COR-L47 (cell line): ENCODE measurements at places on chromosomes 2 and 18.

- DNase-seq: no peak
These were observed 96.5 kb upstream of the BOD1L2 start for GRCh38 chr18:57050310-57050949.

- no peak for DNase-seq
These were observed 351.0 kb downstream of the PIK3C3 start for GRCh38 chr18:42305869-42306593.

DNA sequence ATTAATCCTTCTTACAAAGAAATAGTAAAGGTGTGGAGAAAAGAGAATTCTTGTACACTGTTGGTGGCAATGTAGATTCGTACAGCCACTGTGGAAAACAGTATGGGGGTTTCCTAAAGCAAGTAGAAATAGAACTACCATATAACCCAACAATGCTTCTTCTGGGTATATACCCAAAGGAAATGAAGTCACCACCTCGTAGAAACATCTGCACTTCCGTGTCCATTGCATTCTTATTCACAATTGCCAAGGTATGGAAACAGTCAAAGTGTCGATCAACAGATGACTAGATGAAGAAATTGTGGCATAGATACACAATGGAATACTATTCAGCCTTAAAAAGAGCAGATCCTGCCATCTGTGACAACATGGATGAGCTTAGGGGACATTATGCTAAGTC is 93.4 kb upstream of the TGIF1 start:
- no peak for DNase-seq

DNA sequence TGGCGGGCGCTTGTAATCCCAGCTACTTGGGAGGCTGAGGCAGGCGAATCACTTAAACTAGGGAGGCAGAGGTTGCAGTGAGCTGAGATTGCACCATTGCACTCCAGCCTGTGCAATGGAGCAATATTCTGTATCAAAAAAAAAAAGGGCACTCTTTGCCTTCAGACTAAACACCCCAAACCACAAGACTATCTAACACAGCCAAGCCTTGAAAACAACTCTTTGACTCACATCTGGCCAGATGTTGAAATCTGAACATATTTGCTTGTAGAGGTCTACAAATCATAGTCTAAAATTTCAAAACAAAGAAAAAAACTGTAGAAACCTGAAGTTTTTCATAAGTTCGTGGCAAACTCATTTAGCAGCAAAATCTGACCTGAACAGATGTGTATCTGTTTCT is 94.9 kb downstream of the FAM161A start:
- DNase-seq: no peak

DNA sequence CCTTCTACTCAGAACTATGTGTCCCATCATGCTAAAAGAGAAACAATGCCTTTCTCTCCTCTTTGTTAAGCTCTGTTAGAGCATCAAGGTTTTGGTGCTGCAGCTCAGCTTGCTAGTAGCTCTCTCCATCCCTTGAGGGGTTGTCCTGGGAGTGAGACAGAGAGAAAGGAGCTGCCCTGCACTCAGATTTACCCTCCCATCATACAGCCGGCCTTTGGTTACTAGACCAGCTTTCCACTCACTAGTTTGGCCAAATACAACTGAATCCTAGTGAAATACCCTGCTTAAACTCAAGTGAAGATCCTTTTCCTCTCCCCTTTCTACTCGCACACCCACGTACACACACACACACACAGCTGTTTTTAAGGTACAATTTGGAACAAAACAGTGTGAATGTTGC is 2.3 kb upstream of the CHN1 start:
- no peak for DNase-seq

DNA sequence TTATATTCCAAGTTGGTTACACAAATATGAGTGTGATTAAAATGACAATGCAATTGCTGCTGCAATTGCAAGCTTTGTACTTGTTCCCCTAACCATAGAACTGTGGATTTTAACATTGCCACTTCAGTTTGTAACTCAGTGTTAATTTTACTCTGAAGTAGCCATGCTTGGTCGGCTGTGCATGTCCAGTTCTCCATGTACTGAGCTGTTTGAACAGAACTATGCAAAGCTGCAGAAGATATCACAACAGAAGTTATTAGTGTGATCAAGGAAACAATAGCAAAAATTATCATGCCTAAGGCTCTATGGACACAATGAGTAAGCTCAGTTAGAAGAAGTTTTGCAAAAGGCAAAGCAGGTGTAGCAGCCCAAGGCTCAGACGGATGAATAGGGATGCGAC is 45.3 kb downstream of the CXCR4 start:
- no peak for DNase-seq

GRCh38 chr2:150402953-150403352 is 84.5 kb downstream of the RND3 start:
- no peak for DNase-seq

DNA sequence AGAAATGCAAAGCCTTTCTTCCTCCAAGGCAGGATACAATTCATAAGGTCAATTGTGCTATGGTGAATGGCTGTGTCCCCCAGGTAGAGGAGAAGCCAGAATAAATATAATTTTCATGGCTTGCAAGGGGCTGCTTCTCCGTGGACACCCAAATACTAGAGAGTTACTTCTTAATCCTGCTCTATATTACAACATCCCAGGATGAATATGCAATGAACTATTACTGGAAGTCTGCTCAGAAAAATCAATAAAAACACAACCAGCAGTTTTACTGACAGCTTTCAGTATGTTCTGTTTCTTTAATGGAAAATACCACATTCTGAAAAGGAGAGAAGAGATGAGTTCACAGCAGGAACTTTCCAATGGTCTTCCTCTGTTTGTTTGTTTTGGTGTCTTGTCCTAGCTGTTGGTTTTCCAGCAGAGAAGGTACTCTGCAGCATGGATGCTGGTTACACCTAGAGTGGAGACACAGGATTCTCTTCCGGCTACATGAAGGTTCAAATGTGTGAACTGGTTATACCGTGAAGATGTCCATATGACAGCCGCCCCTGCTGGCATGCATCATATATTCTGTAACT is 213.0 kb downstream of the PID1 start:
- DNase-seq: no peak

DNA sequence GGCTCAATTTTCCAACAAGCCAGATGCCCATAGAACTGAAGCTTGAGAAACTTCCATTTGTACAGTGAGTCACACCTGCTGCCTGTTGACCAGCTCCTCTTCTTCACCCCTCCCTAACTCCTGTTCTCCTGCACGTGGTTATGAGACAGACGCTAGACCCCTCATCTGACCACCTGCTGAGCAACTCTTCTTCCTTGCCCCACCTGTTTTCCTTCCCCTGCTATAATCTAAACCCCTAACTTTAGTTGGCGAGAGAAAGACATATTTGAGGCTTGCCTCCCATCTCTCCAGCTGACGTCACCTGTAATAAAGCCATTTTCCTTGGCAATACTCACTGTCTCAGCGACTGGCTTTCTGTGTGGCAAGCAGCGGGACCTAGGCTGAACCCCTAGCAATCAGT is 22.3 kb upstream of the ITM2C start:
- no peak for DNase-seq

DNA sequence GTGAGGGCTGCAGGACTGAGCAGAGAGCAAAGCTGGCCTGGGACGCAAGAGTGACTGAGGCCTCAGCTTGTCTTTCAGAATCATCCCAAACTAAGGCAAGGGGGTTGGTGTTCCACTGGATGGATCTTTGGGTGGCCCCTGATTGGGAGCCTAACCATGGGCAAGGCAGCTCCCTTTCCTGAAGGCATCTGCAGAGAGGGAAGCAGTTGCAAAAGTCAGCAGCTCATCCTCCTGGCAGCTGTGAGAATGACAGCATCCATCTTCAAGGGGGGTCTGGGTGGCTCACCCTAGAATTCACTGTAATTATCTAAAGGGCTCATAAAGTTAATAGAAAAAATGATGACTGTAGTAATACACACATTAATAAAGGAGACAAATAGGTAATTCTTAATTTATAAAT is 46.5 kb upstream of the RAB31 start:
- DNase-seq: no peak

DNA sequence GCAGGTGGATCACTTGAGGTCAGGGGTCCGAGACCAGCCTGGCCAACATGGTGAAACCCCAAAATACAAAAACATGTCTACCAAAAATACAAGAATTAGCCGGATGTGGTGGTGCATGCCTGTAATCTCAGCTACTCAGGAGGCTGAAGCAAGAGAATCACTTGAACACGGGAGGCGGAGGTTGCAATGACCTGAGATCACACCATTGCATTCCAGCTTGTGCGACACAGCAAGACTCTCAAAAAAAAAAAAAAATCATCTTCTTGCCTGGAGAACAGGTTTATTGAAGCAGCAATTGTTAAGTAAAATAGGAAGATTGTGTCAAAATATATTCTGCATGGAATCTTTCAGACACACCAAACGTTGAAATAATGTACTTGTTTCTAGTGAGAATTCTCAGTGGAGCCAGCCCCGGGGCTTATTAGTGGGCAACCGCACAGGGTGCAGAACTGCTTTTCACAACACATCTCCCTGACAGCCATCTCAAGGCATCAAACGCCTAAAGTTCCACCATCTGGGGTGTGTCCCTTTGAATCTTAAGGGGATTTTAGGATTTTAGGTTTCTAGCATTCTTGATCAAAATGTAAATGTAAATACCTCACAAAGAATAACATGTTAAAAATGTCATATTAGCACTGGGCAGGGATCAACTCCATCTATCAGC is 28.6 kb upstream of the PPP4R1 start:
- DNase-seq: no peak

- no peak for DNase-seq
These were observed 24.5 kb upstream of the ALPP start for GRCh38 chr2:232354069-232354468.

DNA sequence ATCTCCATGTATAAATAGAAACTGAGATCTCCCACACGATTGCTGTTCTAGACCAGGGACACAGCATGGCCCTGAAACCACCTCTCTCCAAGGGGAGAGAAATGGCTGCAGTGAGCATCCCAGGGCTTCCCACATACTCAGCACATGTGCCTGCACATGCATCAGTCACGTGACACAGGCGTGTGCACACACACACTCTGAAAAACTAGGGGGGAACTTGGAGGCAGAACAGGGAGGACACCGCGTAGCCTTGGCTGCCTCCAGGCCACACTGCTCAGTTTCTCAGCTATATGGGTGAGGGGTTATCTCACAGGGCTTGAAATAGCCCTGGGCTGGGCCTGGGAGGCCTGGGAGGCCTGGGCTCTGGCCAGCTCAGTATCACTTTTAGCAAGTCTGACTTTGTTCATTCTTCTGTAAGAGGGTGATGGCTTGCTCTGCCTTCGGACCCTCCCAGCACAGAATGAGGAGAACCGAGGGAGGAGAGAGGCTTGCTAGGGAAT is 66.9 kb downstream of the EMX1 start:
- no peak for DNase-seq

DNA sequence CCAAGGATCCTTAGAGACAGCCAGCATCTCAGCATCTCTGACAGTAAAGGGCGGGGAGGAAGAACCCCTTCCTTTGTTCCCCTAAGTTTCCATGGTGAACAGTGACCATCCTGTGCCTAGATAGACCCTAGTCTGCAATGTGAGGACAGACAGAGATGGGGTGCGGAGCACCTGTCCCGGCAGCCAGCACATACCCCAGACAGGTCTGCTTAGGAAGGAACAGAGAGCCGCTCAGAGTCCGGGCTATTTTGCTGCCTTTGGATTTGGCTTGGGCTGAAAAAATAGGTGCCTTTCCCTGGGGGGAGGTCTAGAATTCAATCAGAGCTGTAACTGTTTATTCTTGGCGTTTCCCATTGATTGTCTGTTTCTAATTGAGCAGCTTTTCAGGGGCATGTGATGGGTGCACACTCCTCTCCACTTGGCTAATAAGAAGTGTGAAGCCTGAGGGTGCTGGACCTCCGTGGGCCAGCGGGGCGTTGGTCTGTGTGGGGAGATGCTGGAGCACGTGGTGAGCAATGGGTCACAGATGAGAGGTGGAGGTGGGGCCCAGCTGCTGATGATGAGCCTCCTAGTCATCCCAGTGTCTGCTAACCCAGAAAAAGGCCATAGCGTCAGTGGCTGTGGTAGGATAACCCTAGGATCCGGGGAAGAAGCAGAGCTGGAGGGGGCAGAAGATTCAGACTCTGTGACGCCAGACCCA is 236.8 kb downstream of the SEPTIN10 start:
- no peak for DNase-seq

- no peak for DNase-seq
These were observed 26.8 kb upstream of the IL1RL1 start for GRCh38 chr2:102284611-102285010.

GRCh38 chr2:23603581-23603980 is 218.6 kb downstream of the KLHL29 start:
- DNase-seq: no peak

DNA sequence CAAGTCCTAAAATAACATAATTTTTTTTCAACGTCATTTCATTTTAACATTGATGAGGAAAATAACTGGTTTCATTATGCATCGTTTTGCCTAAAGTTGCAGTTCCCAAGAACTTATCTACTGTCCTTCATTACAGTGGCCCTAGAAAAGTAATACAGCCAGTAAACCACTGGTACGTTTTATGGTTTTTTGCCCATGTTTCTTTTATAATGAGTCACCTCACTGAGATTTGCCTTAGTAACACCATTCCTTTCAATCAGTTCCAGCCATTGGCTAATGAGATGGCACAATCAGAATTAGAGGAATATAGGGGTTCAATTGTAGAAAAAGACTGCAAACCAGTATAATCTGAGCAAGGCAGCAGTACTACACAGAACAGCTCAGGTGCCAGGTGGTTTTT is 422.6 kb upstream of the LYPD1 start:
- no peak for DNase-seq

GRCh38 chr2:211981451-211981850 is 557.2 kb downstream of the ERBB4 start:
- no peak for DNase-seq

- no peak for DNase-seq
These were observed 287.0 kb downstream of the ALPK2 start for GRCh38 chr18:58341916-58342315.

DNA sequence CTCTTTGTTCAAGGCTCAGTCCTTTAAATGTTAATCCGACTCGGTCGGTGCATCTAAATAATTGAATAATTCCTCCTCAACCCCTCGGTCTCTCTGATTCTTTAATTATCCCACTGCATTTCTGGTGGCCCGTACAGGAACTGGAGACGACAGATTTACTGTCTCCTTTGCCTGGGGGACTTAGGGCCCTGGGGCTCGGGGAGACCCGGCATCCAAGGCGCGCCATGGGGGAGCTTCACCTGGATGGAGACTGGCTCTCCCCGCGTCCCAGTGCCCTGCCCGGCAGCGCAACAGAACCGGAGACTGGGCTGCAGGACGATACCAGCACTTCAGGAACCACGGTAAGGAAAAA is 47.7 kb upstream of the SELENOI start:
- no peak for DNase-seq

DNA sequence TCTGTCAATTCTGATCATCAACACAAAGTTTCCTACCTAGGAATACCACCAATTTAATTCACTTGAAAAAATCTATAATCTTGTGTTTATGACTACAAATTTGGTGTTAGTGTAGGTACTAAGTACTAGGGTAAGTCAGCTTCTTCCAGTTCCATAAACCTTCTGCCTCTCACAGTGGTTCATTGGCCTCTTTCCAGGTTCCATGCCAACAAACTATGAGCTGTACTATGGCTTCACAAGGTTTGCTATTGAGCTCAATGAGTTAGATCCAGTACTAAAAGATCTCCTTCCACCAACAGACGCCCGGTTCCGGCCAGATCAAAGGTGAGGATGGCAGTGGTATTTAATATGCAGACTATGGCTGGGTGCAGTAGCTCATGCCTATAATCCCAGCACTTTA is 58.8 kb downstream of the PRKRA start:
- DNase-seq: no peak

- no peak for DNase-seq
These were observed 16.4 kb downstream of the PLEKHH2 start for GRCh38 chr2:43653506-43653905.

GRCh38 chr2:58976375-58977071 is 735.4 kb upstream of the FANCL start:
- DNase-seq: no peak
